ENCODE measurements at places on chromosomes 5 and 9. TPM values are rescaled to one million over a fixed set of nuclear protein-coding genes. Genes with fewer than 3 reads are reported as not detected.

The LCN10 gene
- 1.2 TPM for total RNA-seq

The RGS7BP gene
- total RNA-seq = not detected

The CAMLG gene
- 23.1 TPM for total RNA-seq

The RPS14 gene
- total RNA-seq = 2,924 TPM

The FST gene
- not detected for total RNA-seq

The ISL1 gene
- not detected for total RNA-seq

The NPR3 gene
- total RNA-seq = not detected

The CYLC2 gene
- not detected for total RNA-seq

The C8G gene
- 0.96 TPM for total RNA-seq
